ENCODE measurements at places on chromosomes 13 and 19.

DNA sequence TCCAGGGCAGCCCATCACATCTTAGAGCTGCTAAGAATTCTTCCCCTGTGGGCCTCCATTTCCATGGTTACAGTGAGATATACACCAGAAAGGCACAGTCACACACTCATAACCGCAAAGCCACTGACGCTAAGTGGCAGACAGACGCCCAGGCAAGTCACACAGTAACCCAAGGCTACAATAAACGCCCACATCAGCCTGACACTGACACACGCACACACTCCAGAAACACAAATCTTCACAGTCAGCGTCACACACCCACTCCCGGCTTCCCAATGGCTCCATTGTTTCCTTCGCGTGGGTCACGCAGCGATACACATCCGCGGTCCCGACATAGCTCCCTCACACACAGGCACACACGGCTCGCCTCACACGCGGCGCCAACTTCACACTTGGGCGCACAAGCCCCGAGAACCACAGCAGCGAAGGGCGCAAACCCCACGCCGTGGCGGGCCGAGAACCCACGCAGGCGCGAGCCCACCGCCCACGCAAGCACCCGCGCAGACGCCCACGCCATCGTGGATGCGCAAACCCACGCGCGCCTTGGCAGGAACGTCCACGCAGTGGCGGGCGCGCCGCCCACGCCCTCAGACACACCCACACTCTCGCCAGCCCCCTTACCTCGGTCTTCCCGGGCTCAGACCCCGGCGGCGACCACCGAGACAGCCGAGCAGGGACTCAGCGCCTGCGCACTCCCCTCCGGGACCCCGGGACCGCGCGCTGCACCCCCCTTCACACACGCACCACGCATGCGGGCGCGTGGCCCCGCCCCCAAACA is at the start of gene ZNF667:
Gene ZNF667 (minus strand): TSS at position 695 of the 778 bp plus-strand sequence. CDS start 14,975 bp downstream, outside the sequence.
- DNase-seq, result no peak

DNA sequence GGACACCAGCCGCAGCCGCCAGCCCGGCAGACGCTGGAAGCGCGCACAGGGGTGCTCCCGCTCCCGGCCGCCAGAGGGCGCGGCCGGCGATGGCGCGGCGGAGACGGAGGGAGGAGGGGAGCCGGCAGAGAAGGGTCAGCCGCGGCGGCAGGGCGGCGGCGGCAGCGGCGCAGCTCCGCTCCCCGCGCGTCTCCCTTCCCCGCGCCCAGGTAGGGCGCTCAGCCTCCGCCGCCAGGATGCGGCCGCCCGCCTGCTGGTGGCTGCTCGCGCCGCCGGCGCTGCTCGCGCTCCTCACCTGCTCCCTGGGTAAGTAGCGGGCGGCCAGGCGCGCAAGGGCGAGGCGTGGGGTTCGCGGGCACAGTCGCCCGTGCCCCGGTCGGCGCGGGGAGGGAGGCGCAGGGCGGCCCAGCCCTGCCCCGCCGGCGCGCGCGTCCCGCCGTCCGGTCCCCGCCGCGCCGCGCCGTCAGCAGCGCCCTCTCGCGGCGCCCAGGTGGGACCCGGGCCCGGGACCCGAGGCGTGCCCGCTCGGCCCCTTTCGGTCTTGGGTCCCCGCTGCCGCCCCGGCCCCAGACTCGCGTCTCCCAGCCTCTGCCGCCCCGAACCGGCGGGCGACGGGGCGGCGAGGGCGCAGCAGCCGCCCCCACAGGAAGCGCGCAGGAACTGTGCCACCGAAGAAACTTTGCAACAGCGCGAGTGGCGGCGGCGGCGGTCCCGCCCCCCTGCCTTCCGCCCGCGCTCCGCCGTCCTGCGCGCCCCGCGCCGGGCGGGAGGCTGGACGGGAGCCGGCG is at the start of gene B3GLCT:
Gene B3GLCT (plus strand): TSS at position 127 of the 788 bp plus-strand sequence. CDS start 110 bp downstream, at position 237.
- DNase-seq, result peak; percentile 40

DNA sequence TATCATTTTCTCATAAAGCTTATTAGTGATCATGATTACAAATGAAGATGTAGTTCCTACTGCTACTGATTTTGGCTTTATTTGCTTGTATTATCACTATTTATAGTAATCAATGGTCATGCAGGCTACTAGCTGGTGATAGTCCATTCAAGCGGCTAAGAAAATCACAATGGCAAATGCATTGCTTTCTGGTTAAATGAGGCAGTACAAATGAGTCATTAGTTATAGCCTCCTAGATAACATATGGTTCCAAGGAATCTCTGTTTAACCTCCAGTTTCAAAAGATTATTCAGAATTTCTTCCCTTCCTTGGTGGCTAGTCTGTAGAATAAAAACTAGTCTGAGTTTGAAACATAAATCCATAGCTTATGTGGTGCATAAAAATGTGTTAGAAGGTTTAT is 141.3 kb upstream of the HTR2A start:
- no peak for DNase-seq

DNA sequence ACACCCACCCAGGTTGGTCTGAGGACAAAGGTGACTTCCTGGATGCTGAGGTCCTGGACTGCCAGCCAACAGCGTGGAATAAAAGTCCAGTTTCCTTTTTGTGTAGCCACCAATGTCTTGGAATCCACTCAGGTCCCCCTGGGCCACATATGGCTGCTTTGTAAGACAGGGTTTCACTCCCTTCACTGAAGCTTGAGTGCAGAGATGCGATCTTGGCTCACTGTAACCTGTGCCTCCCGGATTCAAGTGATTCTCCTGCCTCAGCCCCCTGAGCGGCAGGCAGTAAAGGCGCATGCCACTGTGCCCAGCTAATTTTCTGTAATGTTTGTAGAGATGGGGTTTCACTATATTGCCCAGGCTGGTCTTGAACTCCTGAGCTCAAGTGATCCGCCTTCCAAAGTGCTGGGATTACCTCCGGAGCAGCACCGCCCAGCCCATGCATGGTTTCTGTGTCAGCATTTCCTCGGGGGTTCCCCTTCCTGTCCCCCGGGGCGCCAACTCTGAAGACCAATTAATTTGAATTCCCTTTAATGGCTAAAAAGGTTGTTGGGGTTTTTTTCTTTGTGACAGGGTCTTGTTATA is 17.5 kb downstream of the KANK2 start:
- DNase-seq, result no peak

DNA sequence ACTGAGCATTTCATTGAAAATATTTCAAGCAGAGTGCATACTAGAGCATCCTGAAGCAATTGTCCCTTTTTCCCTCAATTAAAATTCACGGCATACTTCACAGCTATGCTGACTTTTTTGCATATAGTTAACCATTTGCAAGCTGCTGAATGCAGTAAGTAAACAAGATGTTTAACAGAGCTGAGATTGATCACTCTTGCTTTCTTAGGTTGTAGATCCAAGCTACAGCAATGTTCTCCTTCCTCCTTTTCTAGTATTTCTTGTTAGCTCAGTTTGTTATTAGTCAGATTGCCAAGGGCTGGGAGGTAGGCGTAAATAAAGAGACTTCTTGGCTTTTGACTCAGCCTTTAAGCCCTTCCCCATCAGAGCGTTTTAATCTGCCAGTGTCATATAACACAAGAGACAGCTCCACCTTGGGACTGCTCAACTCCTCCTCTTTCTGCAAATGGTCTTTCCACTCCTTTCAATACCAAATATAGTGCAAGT is at the start of gene SLITRK6:
Gene SLITRK6 (minus strand): TSS at position 323 of the 486 bp plus-strand sequence. CDS start 2,911 bp downstream, outside the sequence.
- DNase-seq, result peak; percentile 13

DNA sequence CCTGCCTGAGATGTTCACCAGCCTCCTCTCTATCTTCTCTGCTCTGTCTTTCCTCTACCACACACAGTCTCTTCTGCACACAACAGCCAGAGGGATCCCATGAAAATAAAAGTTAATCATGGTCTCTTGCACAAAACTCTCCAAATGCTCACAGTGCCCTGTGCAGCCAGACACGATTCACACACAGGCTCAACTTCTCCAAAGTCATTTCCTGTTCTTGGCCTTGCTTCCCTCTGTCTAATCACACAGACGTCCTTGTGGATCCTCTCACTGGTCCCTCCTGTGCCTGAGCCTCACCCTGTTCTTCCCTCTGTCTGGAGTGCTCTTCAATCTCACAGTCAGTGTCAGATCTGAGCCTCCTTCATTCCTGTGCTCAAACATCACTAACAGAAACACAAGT is 7.8 kb downstream of the SIGLEC12 start:
- DNase-seq, result no peak

DNA sequence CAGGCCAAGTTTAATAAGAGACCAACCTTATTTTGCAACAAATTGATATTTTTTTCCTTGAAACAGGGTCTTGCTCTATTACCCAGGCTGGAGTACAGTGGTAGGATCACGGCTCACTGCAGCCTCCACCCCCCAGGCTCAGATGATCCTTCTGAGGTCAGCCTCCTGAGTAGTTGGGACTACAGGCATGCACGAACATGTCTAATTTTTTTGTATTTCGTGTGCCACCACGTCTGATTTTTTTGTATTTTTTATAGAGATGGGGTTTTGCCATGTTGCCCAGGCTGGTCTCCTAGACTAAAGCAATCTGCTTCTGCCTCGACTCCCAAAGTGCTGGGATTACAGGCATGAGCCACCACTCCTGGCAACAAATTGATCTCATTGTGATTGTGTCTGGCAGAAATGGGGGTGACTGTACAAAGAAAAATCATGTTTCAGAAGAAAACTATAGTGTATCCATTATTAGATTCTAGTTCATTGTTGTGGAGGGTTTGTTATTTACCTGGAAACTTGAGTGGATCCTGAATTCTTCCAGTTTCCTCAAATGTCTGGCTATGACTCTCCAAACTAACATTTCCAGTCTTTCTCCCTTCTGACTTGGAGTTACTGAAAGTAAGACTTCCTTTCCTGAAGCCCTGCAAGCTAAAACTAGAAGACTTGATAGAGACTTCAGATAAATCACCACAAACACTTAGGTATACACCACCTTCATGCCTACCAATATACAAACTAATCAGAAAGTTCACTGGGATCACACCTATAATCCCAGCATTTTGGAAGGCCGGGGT is 17.3 kb upstream of the AKT2 start:
- no peak for DNase-seq

GRCh38 chr19:35178701-35179100 is 24.2 kb downstream of the FXYD5 start:
- DNase-seq, result no peak

DNA sequence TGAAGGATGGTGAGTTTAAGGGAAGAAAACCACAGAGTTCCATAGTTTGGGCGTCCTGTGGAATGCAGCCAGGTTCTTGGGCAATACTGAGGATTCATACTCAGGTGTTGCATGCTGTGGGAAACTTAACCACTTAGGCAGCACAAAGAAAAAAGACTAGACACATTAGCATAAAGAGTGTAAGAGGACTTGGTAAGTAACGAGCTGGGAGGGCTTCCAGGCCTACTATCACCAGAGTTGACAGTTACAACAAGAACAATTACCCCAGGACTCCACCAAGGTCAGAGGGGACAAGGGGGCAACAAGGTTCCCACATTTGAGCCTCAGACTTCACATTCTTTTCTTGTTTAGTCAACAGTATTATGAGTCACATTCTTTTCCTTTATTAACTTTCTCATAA is 33.2 kb downstream of the KCTD12 start:
- DNase-seq, result no peak

- no peak for DNase-seq
Observed at GRCh38 chr19:38173291-38174041, 50.6 kb downstream of the DPF1 start.

Measured in NCI-H524 treated with DMSO at 0.1 percent for 48 hours (cell line).